ENCODE measurements at places on chromosomes 5 and 9. TPM values are rescaled to one million over a fixed set of nuclear protein-coding genes. Genes with fewer than 3 reads are reported as not detected.

The SEMA6A gene
- total RNA-seq, result 1.2 TPM

The NKD2 gene
- total RNA-seq, result 0.09 TPM

The ANKRD18A gene
- total RNA-seq, result 0.98 TPM

The PCDHGA10 gene
- 4.7 TPM for total RNA-seq

The SVEP1 gene
- 0.19 TPM for total RNA-seq

The CCDC171 gene
- 0.49 TPM for total RNA-seq

The ARL14EPL gene
- total RNA-seq, result not detected

The PCDHB16 gene
- total RNA-seq, result 0.14 TPM

The TLE1 gene
- total RNA-seq, result 30.2 TPM

The EPB41L4B gene
- total RNA-seq, result 17.4 TPM
